ENCODE measurements at places on chromosomes 2 and 18.

DNA sequence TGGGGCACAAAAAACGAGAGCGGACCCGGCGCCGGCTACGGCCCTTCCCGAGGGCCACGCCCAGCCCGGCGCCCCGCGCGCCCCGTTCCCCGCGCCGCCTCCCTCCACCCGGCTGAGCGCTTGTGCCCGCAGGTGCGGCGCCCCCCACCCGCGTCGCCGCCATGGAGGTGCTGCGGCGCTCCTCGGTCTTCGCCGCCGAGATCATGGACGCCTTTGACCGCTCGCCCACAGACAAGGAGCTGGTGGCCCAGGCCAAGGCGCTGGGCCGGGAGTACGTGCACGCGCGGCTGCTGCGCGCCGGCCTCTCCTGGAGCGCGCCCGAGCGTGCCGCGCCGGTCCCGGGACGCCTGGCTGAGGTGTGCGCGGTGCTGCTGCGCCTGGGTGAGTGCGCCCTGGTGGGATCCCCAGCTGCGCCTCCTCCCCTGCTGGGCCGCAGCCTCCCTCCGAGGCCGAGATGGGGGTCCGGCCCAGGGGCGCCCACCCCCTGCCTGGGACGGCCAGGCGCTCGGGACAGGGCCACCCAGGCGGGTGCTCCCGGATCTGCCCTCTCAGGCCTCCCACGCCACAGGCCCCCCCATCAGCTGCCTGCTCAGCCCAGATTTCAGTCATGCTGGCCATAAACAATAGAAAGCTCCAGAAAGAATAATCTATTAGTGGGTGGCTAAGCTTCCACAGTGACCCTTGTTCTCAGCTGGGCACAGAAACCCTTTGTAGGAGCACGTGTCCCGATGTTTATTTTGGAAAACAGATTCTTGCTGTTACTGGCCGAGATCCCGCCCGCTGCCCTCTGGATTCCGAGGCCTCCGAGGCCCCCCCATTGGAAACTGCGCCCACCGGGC is 997 bp downstream of the BOK start:
- no peak for DNase-seq

DNA sequence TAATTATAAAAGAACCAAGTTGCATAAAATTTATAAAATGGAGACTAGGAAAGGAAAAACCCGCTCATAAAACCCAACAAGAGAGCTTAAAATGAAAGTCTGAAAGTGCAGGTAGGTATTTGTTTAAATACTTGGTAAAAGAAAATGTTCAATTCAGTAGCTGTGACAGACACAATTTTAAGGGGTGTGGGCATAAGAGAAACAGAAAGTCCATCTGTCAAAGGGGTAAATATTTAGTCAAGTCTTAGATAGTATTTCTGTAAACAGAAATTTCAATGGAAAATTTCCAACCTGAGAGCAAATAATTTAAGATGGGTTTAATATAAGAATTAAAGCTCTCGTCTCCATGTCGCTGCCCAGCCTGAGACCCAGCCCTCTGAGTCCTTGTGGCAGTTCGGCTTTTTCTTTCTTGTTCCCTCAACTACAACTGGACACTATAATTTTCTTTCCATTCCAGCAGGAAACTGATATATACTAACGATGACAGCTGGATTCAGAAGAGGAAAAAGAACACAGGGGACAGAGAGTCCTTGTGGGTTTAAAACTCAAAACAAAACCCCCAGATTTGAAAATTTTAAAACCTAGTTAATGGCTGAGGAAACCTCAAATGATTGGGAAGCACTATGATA is 88.0 kb upstream of the ZFP36L2 start:
- no peak for DNase-seq

- no peak for DNase-seq
Measured at GRCh38 chr2:55010149-55010591, 40.1 kb downstream of the RTN4 start.

GRCh38 chr2:167487728-167488127 is 599.4 kb downstream of the XIRP2 start:
- no peak for DNase-seq
